ENCODE measurements at places on chromosomes 13 and 19. TPM values are rescaled to one million over a fixed set of nuclear protein-coding genes. Genes with fewer than 3 reads are reported as not detected.

The CCDC97 gene
- 15.4 TPM for total RNA-seq

The UBE2S gene
- 121 TPM for total RNA-seq

The PSG7 gene
- total RNA-seq, result not detected

The CD79A gene
- total RNA-seq, result 0.33 TPM

The EPS8L1 gene
- total RNA-seq, result 7.7 TPM
